ENCODE measurements at places on chromosomes 12 and 14. TPM values are rescaled to one million over a fixed set of nuclear protein-coding genes. Genes with fewer than 3 reads are reported as not detected.

DNA sequence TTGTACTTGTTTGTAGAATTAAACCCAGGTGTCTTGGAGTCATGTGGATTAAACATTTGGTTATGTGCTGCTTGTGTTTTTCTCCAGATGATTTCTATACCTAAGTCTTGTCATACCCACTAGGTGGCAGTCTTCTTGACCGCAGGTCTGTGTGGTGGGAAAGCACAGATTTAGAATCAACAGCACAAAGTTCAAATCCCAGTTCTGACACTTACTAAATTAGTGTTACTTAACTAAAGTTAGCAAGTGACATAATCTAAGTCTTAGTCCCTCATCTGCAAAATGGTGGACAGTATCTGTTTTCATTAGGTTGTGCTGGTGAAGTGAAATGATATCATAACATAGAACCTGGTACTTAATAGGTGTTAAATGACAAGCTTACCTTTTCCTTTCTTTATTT is 151.0 kb upstream of the ARHGAP5 start:
- H3K36me3 ChIP-seq: no peaks in the 10 kb centered on the region
- no peak overlapping the region for H3K27ac ChIP-seq
- no peak overlapping the region for H3K4me3 ChIP-seq
- H3K27me3 ChIP-seq: no peaks in the 10 kb centered on the region

DNA sequence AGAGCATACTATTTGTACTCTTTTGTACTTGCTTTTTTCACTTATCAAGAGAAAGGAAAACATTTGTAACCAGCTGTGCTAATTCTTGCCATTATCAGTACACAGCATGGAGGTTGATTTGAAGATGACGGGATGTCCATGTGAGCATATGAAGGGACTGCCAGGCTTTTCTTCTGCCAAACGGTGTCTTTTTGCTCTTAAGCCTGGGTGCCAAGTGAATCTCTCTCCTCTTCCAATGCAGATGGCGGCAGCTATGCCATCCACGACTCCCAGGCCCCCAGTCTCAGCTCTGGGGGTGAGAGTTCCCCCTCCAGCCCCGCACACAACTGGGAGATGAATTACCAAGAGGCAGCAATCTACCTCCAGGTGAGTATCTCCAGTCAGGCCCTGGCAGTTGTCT is 38.9 kb downstream of the TPCN1 start:
- H3K27me3 ChIP-seq: no peaks in the 10 kb centered on the region
- H3K36me3 ChIP-seq: no peaks in the 10 kb centered on the region
- H3K4me1 ChIP-seq: no peaks in the 10 kb centered on the region
- H3K4me3 ChIP-seq: no peak overlapping the region

DNA sequence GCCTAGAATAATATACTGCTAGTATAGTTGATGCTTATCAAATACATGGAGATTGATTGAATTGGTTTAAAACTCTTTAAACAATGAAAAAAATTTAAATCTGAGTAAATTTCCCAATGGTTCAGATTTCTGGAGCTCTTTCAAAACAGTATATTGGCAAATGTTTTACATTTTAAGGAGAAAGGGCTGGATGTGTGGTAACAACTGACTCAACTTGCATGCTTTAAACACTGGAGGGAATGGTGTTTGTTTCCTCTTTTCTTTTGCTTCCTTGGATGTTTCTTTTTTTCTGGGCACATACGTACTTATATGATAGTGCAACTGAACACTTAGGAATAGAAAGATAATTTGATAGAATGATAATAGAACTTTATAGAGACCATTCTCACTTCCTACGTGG is 73.8 kb upstream of the RFX4 start:
- H3K27me3 ChIP-seq: no peaks in the 10 kb centered on the region
- H3K4me3 ChIP-seq: no peak overlapping the region
- no peak for DNase-seq
- no peak overlapping the region for H3K27ac ChIP-seq
- H3K36me3 ChIP-seq: peaks cover 3% of the 10 kb centered on the region

DNA sequence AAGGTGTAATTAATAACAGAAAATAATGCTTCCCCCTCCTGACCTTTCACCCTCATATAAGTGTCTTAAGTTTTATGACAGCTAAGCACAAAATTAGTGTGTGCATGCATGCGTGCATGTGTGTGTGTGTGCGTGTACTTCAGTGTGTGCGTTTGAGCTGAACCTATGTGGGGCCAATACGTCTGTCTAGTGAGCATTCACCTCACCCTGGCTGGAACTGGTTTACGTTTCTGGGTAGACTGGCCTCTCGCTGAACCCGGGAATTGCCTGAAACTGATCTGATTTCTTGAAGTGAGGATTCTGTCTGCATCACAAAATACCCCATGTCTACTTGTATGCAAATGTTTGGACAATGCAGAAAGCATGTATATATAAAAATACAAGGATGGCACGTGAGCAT is 68.2 kb upstream of the TBX3 start:
- no peak overlapping the region for H3K27ac ChIP-seq
- no peaks in the 10 kb centered on the region for H3K36me3 ChIP-seq
- no peak overlapping the region for H3K4me3 ChIP-seq

DNA sequence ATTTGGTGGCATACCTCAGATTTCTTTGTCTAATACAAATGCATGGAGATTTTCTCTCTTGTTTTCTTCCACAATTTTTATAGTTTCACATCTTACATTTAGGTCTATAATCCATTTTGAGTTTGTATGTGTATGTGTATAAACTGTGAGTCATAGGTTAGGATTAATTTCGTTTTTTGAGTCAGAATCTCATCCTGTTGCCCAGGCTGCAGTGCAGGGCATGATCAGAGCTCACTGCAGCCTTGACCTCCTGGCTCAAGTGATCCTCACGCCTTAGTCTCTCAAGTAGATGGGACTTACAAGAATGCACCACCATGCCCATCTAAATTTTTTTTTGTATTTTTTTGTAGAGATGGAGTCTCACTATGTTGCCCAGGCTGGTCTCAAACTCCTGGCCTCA is 71.6 kb downstream of the OTOGL start:
- H3K27me3 ChIP-seq: no peaks in the 10 kb centered on the region
- H3K4me1 ChIP-seq: no peaks in the 10 kb centered on the region
- H3K36me3 ChIP-seq: no peaks in the 10 kb centered on the region
- no peak overlapping the region for H3K27ac ChIP-seq

DNA sequence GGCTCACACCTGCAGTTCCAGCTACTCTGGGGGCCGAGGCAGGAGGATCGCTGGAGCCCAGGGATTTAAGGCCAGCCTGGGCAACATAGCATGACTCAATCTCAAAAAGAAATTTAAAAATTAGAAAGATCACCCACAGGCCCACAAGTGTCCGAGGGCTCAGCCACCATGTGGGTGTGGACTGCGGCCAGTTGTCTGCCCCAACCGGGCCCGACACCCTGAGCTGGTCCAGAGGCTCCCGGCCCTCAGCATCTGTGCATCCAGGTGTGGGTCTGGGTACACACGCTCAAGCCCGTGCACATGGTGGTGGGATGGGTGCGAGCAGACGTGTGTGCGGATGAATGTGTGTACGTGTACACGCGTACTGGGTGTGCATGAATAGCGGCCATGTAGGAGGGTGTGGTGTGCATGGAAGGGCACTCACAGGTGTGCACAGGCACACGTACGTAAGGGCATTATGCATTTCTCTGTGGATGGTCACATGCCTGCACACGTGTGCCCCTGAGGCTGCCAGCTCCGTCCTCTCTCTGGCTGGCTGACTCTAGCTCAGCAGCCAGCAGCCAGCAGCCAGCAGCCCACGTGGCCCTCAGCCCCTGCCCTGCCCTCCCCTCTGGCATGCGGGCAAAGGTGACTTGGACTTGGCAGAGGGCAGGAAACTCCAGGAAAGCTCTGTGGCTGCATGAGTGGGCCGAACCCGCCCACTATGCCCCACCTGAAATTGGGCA is 23.3 kb upstream of the NUDT14 start:
- H3K27ac ChIP-seq: no peak overlapping the region
- no peaks in the 10 kb centered on the region for H3K36me3 ChIP-seq
- DNase-seq: no peak
- no peaks in the 10 kb centered on the region for H3K4me1 ChIP-seq
- no peak overlapping the region for H3K4me3 ChIP-seq

- H3K36me3 ChIP-seq: peaks cover 3% of the 10 kb centered on the region
- H3K4me3 ChIP-seq: peak overlapping the region; percentile 84
- H3K27me3 ChIP-seq: no peaks in the 10 kb centered on the region
These were observed 1.0 kb upstream of the BTG1 start for GRCh38 chr12:92146497-92147224.

Gene CFAP54
- total RNA-seq: 0.17 TPM

Gene APAF1
- total RNA-seq: 22.6 TPM

GRCh38 chr12:2876431-2877046 is 435 bp downstream of the FOXM1 start:
- H3K36me3 ChIP-seq: peaks cover 41% of the 10 kb centered on the region
- peaks cover 3% of the 10 kb centered on the region for H3K4me1 ChIP-seq
- no peaks in the 10 kb centered on the region for H3K27me3 ChIP-seq
- DNase-seq: no peak
- H3K27ac ChIP-seq: peak overlapping the region; percentile 82

- H3K4me1 ChIP-seq: no peaks in the 10 kb centered on the region
- no peaks in the 10 kb centered on the region for H3K27me3 ChIP-seq
- no peak overlapping the region for H3K27ac ChIP-seq
- no peak for DNase-seq
- no peaks in the 10 kb centered on the region for H3K36me3 ChIP-seq
These were observed 458.8 kb upstream of the NOVA1 start for GRCh38 chr14:27056586-27056985.

Gene PHLDA1
- total RNA-seq: 19.8 TPM

DNA sequence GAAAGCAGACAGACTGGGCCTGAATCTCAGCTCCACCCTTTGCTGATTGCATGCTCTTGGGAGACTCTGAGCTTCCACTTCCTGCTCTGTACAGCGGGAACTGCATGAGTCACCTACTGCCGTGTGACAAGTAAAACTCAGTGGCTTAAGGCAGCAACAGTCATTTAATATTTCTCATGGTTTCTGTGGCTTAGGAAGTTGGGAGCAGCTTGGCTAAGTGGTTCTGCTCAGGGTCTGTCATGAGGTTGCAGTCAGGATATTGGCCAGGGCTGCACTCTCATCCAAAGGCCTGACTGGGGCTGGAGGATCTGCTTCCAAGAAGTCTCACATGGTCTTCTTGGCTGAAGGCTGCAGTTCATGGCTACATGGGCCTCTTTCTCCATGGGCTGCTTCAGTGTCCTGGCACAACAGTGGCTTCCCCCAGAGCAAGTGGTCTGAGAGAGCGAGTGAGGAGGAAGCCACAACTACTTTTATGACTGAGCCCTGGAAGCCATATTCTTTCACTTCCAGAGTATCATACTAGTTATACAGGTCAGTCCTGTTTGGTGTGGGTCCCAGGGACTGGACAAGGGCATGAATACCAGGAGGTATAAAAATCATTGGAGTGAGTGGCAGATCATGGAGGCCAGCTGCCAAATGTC is 49.7 kb downstream of the FAM222A start:
- no peak for DNase-seq
- no peaks in the 10 kb centered on the region for H3K36me3 ChIP-seq
- no peaks in the 10 kb centered on the region for H3K4me1 ChIP-seq
- H3K4me3 ChIP-seq: no peak overlapping the region

Gene AP4S1
- total RNA-seq: 9.9 TPM

DNA sequence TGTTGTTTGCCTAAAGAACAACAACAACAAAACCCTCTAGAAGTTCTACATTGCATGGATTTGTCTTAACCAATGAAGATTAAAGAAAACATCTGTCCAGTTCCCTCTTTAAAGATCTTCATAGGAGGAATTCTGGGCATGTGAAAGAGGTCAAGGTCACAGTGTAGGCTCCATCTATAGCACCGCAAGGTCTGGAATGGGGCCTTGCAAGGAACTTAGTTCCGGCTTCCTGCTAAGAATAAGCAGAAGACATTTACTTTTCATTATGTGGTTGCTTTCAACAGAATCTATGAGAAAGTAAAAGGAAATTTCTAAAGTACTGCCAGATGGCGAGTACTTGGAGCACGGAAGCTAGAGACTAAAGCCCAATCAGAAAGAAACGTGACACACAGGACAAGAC is 57.2 kb upstream of the GNPNAT1 start:
- H3K27me3 ChIP-seq: no peaks in the 10 kb centered on the region
- no peaks in the 10 kb centered on the region for H3K36me3 ChIP-seq
- no peak overlapping the region for H3K27ac ChIP-seq
- DNase-seq: no peak
- no peak overlapping the region for H3K4me3 ChIP-seq

DNA sequence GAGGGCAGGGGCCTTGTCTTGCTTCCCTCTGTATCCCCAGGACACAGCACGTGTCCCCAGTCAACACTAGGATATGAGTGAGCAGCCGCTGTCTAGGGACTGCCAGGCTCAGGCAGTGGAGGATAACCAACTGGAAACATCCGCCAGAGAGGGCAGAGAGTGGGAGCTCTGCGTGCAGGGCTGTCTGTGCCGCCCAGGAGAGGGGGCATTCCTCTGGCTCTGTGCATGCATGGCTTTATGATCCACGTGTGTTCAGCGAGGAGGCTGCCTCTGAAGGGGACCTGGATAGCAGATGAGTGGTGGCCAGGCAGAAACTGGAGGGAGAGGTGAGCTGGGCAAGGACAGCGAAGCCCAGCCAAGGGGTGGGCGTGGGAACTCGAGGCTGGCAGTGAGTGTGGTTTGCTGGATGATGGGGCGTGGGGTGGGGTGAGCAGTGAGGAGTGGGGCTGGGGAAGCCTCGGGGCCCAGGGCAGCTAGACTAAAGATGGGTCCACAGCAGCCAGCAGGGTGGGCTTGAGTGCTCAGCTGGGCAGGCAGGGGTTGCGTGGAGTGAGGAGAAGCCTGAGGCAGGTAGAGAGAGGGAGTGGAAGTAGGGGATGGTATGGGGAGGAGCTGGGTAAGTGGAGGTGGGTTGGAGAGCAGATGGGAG is 72.9 kb downstream of the PRIMA1 start:
- H3K4me1 ChIP-seq: peaks cover 6% of the 10 kb centered on the region
- no peak for DNase-seq
- no peak overlapping the region for H3K4me3 ChIP-seq
- no peaks in the 10 kb centered on the region for H3K36me3 ChIP-seq
- H3K27ac ChIP-seq: no peak overlapping the region

- DNase-seq: no peak
- no peaks in the 10 kb centered on the region for H3K27me3 ChIP-seq
- no peak overlapping the region for H3K4me3 ChIP-seq
- H3K4me1 ChIP-seq: no peaks in the 10 kb centered on the region
These were observed 13.0 kb upstream of the ITPR2 start for GRCh38 chr12:26845984-26846383.

Gene LRRC10
- total RNA-seq: not detected

Gene PLEKHD1
- 0.48 TPM for total RNA-seq

Data from H1 (cell line).